ENCODE measurements at places on chromosomes 13 and 19.

- no peak for DNase-seq
These were observed 5.9 kb upstream of the MLNR start for GRCh38 chr13:49213997-49214916.

- no peak for DNase-seq
These were observed 83.6 kb downstream of the ZNF486 start for GRCh38 chr19:20250627-20251026.

DNA sequence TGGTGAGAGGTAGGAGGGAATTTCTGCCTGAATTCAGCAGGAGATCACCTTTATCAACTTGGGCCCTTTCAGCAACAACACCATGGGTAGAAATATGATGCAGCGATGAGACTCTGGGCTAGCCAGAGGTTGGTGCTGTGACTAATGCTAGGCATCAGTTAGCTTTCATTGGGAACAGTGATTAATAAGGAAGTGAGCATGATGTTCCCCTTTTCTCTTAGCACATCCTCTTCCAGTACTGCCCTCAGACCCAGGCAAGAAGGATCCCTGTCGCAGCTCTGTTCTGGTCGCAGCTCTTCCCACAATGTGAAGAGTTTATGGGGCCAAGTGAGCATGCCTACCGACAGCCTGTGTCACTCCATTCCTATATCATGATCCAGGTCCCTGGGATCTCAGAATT lies 100.5 kb downstream of the FLT1 start:
- no peak for DNase-seq

DNA sequence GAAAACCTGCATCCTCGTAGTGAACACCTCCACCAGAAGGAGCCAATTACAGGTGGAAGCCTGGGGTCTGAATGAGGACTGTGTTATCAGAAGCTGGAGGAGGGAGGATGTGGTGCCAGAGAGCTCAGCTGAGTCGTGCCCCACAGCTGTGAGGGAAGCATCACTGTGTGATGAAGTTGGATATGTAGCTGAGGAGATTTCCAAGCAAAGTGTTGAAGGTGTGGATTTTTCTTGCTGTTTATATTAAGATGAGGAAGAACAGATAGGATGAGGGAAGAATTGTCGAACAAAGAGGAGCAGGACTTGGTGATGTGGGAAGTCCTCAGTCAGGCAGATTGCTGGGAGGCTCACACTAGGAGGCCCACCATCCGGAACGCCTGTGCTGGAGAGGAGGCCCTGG lies 4.4 kb downstream of the RAB20 start:
- DNase-seq, result no peak

GRCh38 chr19:14563989-14564651 lies 7.7 kb downstream of the NDUFB7 start:
- no peak for DNase-seq
